H4 (cell line): ENCODE measurements at places on chromosomes 13 and 19. TPM values are rescaled to one million over a fixed set of nuclear protein-coding genes. Genes with fewer than 3 reads are reported as not detected.

DNA sequence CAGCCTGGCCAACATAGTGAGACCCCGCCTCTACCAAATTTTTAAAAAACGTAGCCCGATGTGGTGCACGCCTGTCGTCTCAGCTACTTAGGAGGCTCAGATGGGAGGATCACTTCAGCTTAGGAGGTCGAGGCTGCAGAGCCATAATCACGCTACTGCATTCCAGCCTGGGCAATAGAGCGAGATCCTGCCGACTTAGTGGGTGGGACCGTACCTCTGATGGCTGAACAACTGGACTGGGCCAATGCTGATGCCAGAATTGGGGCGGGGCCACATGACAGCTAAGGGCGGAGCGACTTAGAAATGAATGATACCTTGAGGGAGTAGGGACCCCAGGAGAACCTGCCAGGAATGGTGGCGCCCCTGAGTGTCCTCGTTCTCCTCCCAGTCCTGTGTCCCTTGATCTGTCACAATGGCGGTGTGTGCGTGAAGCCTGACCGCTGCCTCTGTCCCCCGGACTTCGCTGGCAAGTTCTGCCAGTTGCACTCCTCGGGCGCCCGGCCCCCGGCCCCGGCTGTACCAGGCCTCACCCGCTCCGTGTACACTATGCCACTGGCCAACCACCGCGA is 3.6 kb downstream of the LTBP4 start:
- DNase-seq: no peak

GRCh38 chr13:75135325-75135825 is 346.6 kb downstream of the TBC1D4 start:
- DNase-seq: peak; percentile 62

DNA sequence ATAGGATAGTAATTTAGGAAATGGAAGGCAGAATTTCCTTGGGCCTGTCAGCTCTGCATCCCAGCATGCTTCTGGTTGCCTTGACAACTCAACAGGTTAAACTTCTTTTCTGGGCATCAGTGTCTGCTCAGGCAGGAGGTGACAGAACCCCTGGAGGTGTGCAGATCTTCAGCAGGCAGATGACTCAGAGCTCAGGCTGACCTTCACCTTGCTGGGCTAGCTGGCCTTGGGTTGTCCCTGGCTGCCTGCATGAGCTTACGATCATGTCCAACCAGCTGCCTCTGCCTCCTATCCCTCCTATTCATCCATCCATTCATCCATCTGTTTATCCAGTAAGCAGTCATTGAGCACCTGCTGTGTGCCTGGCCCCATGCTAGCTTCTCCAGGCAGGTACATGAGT is 81.2 kb upstream of the KCTD15 start:
- DNase-seq: no peak

DNA sequence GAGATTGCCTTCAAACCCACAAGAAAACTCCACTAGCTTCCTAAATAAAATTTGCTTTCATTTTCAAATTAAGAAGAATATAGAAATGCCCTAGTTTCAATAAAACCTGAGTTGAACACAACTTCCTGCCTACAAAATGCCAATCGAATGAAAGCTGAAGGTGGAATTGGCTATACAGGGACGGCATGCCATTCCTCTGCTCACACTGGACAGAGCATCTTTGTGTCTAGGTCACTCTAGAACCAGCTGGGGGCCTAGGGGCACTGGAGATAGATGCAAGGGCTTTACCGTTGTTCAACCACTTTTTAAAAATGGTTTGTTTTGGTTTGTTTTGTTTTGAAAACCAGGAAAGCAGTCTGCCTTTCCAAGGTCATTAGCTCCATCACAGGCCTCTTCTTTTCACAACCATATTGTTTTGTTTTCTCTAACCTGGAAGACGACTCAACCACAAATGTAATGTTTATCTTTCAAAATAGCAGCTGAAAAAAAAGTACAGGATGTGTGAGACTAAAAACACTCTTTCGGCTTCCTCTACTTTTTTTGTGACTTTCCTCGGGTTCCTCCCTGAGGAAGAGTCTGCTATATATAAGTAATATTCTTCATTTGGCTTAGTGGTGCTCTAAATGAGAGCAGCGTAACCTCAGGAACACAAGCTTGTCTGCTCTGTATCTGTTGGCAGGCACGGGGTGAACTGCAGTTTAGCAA is 11.9 kb upstream of the ITM2B start:
- no peak for DNase-seq

- peak; percentile 14 for DNase-seq
Measured at GRCh38 chr13:108155185-108156106, 59.9 kb downstream of the LIG4 start.

The TYROBP gene
- total RNA-seq: not detected in 2 replicates

The CEBPG gene
- 36.4 and 38.3 TPM in 2 replicates for total RNA-seq
